ENCODE measurements at places on chromosomes 12 and 14. TPM values are rescaled to one million over a fixed set of nuclear protein-coding genes. Genes with fewer than 3 reads are reported as not detected.

OTOGL gene
- total RNA-seq = 0.53 TPM

CLMN gene
- total RNA-seq = 10.8 TPM

FIGNL2 gene
- total RNA-seq = 6.7 TPM

BATF gene
- not detected for total RNA-seq

PAPLN gene
- total RNA-seq = 9.1 TPM

NEUROD4 gene
- not detected for total RNA-seq

SPTLC2 gene
- total RNA-seq = 51.2 TPM

P2RX2 gene
- total RNA-seq = not detected

DIO3 gene
- 0.79 TPM for total RNA-seq

SLC6A15 gene
- 14.0 TPM for total RNA-seq

TEX22 gene
- 2.5 TPM for total RNA-seq

ST8SIA1 gene
- 14.4 TPM for total RNA-seq

ORMDL2 gene
- total RNA-seq = 54.8 TPM

ARHGEF40 gene
- 129 TPM for total RNA-seq

PSEN1 gene
- 91.1 TPM for total RNA-seq

LHX5 gene
- not detected for total RNA-seq

DNA sequence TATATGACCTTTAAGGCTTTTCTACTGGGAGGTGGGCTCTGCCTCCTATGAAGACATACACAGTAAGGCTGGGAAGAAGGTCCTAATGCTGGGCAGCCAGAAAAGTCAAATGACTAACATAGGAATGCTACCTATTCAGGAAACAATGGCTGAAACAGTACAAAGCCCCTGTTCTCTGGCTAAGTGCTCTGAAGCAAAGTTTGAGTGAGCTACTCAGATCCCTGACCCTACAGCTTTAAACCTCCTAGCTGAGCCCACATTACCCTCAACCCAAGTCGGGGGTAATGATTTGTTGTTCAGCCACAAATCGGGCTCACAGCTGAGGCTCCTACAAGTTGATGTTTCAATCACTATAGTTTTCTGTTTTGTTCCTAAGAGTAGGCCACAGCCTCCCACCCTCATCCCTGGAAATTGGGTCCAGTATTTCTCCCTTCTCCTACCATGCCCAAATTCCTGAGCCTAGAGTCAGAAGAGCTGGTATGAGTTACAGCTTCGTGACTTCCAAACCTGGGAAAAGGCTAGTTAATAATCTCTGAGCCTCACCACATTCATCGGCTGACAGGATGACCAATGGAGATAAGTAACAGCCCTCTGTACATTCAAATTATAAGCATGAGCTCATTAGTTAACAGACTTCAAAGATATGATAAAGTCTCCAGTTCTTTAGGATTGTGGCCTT, 46.5 kb downstream of the BTBD7 start:
- DNase-seq = peak; percentile 84

DNA sequence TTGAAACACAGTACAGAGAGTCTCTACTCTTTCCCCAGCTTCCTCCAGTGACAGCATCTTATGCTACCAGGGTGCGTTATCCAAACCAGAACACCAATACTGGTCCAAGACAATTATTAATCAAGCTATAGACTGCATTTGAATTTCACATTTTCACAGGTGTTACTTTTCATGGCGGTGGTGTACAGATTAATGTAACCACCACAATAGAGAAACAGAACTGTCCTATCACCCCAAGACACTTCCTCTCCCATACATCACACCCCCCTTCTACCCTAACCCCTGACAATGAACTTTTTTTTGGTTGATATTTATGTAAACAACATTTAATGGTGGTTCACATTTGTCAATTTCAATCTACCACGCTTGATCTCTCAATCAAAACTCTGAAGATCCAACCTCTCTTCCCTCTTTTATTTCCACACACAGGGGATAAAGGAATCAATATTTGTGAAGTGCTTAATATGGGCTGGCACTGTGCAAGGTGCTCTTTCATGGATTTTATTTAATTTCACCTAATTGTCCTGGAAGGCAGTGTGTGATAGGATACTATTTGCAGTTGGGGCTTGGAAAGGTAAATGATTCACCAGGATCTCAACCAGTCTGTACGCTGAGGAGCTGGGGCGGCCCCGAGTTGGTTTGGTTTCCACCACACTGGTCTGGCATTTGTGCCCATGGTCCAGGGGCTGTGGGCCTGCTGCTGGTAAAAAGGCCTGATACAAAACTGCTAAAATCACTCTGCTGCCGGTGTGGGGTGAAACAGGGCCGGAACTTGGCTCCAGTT, 54.6 kb upstream of the DICER1 start:
- DNase-seq = no peak

DNA sequence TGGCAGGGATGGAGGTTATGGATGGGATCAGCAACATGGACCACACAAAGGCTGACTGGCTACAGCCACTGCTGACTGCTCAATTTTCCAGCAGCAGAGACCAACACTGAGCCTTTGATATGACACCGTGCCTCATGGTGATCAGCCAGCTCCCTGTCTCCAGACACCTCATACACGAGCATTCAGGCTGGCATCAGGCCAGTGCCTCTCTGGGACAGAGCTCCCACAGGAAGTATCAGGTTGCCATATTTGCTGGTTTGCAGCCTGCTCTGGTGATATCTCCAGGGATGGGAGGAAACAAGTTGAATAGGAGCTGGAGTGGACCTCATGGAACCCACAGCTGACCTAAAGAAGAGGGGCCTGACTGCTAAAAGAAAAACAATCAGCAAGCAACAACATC, 471.2 kb upstream of the ATXN7L3B start:
- DNase-seq = no peak

DNA sequence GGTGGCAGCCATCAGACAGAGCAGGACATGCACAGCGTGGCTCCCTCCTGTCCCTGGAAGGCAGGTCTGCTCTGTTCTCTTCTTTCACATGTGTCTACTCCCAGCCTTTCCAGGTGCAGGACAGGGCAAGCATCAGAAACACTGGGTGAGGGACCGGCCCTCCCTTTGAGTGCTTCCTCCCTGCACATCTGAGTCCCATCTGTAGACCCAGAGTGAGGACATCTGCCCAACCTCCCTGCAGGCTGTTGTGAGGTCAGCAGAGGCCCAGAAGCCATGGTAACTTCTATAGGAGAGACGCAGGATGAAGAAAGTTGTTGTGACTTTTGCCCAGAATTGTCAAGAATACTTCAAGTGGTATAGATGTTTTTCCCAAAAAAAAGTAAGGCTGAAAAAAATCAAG, 282.7 kb downstream of the CACNA1C start:
- DNase-seq = no peak

DNA sequence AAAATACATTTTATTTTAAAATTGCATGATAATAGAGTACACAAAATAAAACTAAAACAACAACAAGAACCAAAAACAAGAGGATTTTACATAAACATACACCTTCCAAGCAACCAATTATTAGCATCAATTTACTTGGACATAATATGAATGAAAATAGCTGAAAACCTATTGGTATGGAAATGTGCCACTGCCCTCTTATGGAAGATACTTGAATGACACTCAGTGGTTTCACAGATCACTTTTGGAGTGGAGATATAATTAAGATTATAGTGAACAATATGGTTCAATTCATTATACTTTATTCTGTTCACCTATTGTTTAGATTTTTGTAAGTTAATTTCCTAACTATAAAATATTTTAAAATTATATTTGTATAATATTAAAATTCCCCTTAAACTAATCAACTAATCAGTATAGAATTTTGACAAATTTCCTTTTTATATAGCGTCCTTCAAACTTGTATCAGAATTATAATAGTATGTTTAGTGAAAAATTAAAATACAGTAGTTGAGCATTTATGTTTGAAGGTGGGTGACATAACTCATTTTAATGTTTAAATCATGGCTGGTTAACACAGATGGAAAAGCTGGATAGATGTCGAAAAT, 70.1 kb downstream of the SLC6A15 start:
- peak; percentile 19 for DNase-seq

GRCh38 chr12:89314060-89314761, 38.1 kb downstream of the DUSP6 start:
- DNase-seq = no peak

DNA sequence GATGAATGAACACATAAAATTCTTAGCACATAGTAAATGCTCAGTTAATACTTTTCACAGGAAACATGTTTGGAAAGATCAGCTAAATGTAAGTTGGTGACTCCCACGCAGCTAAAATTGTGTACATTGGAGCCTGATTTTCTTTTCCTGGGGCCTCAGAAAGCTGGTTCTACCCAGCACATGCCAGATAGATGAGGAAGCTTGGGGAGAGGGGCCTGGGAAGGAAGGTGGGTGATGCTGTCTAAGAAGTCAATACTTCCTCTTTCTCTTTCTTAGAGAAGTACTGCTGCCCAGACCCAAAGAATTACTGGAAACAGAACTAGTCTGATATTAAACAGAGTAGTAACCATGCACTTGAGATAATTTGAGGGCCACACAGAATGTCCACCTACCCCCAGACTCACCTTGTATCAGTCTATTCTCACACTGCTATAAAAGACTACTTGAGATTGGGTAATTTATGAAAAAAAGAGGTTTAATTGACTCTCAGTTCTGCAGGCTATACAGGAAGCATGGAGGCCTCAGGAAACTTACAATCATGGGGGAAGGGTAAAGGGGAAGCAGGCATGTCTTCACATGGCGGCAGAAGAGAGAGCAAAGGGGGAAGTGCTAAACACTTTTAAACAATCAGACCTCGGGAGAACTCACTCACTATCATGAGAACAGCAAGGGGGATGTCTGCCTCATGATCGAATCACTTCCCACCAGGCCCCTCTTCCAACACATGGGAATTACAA, 123.3 kb upstream of the MED13L start:
- DNase-seq = no peak

- DNase-seq = peak; percentile 6
Observed at GRCh38 chr12:92468358-92469020, 234.3 kb upstream of the PLEKHG7 start.

GRCh38 chr12:49644620-49644994, 21.2 kb downstream of the PRPF40B start:
- DNase-seq = no peak

DNA sequence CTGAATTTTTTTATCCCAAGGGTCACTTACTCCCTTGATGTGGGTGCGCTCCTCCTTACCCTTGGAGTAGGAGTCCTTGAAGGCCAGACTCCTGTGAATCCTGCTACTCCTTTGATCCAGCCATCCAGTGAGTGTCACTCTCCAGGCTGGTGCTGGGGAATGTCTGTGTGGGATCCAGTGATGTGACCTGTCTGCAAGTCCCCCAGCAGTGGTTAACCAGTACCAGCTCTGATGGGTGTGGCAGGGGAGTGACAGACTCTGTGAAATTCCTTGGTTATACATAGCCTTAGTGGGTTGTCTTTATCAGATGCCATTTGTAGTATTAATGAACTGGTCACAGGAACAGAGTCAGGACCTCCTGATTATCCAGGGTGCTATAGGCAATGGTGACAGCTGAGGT, 409.5 kb upstream of the LMO3 start:
- no peak for DNase-seq

DNA sequence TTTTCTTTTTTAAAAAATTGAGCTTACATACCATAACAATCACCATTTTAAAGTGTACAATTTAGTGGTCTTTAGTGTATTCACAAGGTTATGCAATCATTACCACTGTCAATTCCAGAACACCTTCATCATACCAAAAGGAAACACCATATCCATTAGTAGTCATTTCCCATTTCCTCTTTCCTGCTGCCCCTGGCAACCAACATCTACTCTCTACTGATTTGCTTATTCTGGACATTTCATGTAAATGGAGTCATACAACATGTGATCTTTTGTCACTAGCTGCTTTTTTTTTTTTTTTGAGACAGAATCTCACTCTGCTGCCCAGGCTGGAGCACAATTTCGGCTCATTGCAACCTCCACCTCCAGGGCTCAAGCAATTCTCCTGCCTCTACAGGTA, 66.8 kb upstream of the CFL2 start:
- DNase-seq = peak; percentile 77

DNA sequence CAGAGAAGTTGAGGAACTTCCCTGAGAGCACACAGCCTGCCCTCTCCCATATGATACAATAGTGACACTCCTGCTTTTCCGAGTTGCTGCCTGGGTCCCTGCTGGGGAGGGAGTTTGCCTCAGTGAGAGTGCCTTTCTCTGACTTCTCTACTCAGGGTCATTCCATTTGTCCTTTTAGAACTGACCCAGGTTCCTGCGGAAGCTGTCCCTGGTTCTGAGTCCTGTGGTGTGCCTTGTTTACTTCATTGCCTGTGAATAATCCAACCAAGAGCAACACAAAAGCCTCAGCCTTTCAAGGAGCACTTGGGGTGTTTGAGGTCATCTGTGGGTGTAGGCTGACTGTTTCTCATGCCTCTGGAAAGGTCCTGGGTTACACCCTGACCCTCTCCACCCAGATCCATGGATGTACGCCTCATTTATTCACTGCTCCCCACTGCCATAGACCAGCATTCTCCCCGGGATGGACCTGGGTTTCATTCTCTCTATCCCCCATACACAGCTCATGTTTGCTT, 13.6 kb downstream of the SERPINA1 start:
- DNase-seq = no peak

DNA sequence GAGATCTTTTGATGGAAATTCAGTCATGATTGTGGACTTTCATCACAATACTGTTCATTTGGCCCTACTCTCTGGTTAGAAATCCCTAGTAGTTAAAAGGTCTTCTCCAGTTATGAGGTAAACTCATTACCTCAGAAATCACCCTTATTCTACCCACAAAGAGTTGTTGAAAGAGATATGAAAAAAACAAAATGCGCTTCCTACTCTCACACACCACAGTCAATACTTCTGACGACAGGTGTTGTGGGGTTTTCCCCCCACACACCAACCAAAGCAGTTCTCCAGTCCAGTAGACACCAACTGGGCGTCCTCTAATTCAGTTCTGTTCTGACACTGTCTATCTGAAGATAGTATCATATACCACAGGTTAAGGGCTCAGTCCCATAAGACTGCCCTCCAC, 54.9 kb downstream of the TRMT5 start:
- no peak for DNase-seq

GRCh38 chr14:69354383-69355153, 43.5 kb downstream of the ERH start:
- no peak for DNase-seq

- DNase-seq = no peak
Observed at GRCh38 chr14:66177935-66178334, 308.2 kb upstream of the CCDC196 start.

DNA sequence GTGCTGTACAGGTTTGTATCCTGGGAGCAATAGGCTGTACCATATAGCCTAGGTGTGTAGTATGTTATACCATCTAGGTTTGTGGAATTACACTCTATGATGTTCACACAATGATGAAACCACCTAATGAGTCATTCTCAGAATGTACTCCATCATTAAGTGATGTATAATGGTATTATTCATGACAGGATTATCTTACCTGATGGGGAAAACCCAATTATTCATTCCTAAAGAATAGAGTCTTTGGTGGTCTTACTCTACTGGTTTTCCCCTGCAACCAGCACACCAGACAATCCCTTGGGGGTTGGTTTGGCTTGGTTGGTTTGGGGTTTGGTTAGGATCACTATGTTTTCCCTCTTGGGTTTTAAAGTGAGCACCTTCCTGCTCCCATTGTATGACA, 12.6 kb upstream of the OR10P1 start:
- DNase-seq = no peak
